ENCODE measurements at places on chromosomes 7 and 10.

DNA sequence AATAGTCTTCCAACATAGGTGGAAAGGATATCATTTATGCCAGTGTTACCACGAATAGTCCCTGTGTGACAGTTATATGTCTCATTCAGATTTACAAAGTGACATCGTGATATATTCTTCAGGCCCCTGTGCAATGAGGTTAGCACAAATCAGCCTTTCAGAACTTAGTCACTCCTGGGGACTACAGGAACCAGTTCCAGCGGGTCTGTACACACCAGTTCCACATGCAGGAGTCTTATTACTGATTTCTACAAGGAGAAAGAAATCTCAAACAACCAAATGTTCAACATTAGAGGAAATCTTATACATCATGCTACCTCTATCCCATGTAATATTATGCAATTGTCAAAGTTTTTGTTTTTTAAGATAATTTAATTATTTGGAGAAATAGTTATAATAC lies 4.4 kb upstream of the WDR91 start:
- no peak for DNase-seq

DNA sequence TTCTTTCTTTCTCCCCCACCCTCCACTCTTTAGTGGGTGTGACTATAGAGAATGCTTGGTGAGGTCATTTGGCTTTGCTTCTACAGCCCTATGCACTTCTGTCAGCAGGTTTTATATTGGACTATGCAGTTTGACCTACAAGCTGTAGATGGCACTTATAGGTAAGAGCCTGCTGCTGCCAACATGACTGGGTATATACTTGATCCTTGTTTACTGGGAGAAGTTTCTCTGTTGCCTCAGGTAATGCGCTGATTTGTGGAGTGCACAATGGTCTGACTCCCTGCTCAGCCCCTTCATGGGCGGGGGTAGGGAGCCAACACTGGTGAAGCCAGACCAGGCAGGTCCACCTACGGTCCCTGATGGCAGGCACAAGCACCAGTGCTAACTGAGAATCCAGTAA lies 33.7 kb upstream of the C7orf33 start:
- DNase-seq: no peak

DNA sequence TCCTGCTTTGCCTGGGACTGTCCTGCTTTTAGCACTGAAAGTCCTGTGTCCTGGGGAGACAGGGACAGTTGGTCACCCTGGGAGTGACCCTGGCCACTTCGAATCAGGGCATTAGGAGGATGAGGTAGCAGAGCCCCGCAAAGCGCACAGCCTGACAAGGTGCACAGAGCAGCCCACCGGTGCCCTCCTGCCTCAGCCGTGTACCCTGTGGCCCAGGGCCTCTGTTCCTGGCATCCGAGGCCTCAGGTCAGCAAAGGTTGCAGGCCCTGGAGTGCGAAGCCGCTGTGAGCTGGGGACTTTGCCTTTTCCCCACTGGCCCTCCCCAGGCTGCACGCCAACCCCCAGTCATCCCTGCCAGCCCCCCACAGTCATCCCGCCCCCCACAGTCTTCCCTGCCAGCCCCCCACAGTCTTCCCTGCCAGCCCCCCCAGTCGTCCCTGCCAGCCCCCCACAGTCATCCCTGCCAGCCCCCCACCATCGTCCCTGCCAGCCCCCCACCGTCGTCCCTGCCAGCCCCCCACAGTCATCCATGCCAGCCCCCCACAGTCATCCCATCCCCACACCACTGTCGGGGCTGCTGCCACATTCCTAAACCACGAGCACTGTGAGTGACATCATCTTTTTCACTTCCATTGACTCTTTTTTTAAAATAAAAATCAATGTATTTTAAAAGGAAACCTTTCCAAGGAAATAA lies 91.8 kb downstream of the RGS10 start:
- no peak for DNase-seq

GRCh38 chr7:26265065-26265464 lies 26.6 kb upstream of the SNX10 start:
- DNase-seq: no peak

DNA sequence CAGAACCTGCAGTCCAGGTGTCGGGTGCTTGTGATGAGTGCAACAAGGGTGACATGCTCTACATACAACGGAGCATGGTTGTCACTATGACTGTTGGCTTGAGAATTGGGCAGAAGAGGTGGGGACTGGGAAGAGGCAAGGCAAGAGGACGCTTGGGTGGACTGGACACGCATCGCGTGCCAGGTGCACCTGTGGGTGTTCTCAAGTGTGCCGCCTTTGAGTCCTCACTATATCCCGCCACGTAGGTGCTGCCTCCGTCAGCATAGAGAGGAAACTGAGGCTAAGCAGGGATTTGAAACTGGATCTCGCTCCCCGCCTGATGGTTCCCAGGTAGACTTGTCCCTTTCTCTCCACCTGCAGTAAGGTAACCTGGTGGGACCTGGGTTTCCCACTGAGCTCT lies 27.2 kb downstream of the CDH23 start:
- DNase-seq: no peak

DNA sequence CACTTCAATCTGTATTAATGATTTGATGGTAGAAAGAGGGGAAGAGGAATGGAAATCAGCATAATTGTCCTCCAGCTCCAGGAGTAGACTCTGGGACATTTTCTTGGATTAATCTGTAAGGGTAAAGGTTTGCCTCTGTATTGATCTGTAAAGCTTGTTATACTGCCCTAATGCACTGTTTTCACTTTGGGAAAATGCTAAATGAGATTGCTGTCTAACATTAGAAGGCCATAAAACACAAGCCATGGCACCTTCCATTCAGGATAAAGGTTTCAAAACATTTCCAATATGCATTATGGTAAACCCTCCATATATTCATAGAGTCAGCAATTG lies 222.8 kb upstream of the PLXNA4 start:
- no peak for DNase-seq

DNA sequence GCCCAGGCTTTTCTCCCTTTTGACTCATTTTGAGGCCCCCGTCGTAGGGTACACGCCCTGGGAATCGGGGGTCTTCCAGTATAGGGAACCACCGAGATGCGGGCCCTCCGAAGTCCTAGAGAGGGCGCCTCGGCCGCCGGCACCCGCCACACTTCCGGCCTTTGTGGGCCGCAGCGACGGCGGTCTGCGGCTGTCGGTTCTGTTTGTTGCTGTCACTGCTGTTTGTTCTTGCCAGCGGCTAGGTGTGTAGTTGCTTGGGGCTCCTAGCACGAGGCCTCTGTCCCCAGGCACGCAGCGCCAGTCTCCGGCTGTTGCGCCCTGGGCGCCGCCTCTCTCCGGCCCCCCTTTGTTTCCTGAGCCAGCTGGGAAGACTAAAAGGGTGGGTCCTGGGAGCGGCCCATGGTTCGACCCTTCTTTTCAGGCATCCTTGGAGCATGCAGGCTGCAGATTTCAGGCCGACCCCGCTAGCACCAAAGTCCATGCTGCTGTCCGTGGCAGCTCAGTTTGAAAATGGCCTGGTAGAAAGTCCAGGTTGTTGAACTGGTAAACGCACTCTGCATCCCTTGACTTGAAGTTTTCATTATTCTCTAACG lies 17.8 kb upstream of the ZKSCAN1 start:
- no peak for DNase-seq

- DNase-seq: no peak
Measured at GRCh38 chr7:104943502-104944343, 70.3 kb upstream of the KMT2E start.
